Brain microvascular endothelial cell (primary cell): ENCODE measurements at places on chromosomes 1 and 21.

- no peak for DNase-seq
These were observed 497 bp downstream of the FBXO44 start for GRCh38 chr1:11654939-11655808.

DNA sequence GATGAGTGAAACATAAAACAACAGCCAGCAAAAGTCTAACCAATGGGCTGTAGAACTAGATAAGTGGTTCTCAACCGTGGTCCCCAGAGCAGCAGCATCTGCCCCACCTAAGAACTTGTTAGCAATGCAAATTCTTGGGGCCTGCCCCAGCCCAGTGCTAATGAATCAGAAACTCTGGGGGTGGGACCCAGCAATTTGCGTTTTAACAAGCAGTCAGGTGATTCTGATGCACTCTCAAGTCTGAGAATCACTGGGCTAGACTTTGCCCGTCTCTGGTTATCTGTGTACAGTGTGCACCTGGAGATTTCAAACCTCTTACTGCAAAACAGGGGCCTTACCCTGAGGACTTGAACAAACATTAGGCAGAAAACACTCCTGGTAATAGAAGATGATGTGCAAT lies 66.5 kb downstream of the PLXNA2 start:
- DNase-seq, result no peak

DNA sequence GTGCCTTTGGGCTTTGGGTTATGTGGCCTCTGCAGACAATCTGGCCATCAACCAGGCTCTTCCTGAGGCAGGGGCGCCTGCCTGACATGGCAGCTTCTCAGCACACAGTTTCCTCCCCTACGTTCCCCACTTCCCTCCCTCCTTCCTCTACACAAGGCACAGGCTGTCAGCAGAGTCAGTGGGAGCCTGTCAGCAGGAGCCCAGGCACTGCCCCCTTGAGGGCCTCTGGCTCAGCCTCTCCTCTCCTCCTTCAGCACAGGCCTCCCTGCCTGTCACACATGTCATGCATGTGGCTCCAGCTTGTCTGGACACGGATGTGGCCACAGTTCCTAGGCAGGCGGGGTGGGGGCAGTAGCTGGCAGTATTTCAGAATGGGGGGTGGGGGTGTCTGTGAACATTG lies 52.2 kb upstream of the ARTN start:
- DNase-seq, result no peak

GRCh38 chr21:34967509-34968289 lies 81.4 kb downstream of the RUNX1 start:
- no peak for DNase-seq

GRCh38 chr1:18548643-18549042 lies 67.9 kb downstream of the KLHDC7A start:
- no peak for DNase-seq

DNA sequence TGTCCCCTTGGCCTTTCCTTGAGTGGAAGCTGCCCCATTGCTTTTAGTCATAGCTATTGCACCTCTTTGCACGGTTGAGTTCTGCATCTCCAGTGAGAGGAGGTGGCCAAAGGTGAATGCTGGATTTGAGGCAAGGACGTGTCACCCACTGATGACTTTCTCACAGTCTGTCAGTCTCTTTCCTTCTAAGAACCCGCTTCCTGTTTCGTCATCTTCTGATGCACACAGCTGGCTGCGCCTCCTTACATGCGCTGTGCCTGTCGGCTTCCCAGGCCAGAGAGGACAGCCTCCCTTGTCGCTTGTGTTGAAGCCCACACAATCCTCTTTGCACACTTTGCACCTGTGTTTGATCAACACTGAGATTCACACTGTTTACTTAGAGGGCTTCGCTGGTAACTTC lies 41.8 kb upstream of the PWP2 start:
- peak; percentile 13 for DNase-seq

GRCh38 chr1:87894062-87894461 lies 565.4 kb downstream of the LMO4 start:
- no peak for DNase-seq

GRCh38 chr1:115218034-115218405 lies 120.0 kb downstream of the NGF start:
- DNase-seq, result no peak

DNA sequence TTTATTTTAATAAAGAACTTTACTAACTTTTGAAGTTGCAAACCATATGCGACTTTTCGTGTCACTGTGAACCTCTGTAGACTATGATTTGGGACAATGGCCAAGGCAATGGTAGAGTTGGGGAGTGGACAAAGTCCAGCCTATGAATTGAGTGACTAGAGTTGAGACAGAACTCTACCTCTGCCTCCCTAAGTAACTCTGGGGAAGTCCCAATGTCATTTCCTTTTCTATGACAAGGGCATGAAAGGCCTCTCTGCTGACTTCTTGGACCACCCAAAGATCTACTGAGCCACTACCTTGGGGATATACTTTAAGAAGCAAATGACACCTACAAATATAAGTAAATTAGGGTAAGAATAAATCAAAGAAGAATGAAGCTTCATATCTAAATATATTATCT lies 19.3 kb downstream of the BEND5 start:
- DNase-seq, result no peak

DNA sequence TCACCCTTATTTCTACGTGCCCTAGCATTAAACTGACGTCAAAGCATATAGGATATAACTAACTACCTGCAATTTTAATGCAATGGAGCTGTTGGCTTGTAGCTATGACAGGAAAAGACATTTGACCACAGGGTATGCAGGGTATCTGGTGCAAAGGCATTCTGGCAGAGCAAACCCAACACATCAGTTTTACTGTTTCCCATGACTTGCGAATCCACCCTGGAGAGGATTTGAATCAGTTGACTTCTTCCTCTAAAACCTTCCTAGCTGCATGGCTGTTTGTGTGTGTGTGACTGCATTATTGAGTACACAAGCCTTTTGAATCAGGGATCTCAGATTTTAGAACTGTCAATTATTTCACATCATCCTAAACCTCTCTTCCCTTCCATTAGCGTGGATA lies 41.7 kb upstream of the SYT14 start:
- no peak for DNase-seq

- no peak for DNase-seq
These were observed 141.2 kb downstream of the FGGY start for GRCh38 chr1:59438058-59438560.
